ENCODE measurements at places on chromosomes 3 and 15.

- no peak for DNase-seq
Measured at GRCh38 chr3:179933914-179934313, 102.8 kb downstream of the PEX5L start.

DNA sequence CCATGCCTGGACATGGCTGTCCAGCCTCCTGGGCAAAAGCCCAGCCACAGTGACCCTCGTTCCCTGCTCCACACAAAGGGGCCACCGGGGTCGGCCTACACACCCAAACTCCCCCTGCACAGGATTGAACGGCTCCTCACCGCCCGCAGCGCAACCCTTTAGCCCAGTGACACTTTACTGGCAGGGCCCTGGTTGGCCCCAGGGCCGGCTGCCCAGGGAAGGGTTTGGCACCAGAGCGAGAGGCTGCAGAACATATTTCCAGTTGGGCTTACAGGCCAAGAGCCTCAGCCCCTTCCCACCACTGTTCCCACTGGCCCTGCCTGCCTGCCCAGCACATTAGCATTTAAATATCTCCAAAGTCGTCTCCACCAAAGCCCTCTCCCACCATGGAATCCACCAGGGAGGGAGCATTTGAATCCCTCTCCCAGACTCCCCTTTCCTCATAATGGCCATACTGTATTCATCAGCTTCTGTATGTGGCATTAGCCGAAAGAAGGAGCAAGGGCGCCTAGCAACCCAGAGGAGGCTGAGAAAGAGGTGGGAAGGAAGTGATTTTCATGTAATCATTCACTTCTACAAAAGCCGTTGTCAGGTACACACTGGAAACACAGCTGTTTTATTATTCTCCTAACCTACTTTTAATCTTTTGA is 85.4 kb downstream of the SLC6A11 start:
- no peak for DNase-seq

DNA sequence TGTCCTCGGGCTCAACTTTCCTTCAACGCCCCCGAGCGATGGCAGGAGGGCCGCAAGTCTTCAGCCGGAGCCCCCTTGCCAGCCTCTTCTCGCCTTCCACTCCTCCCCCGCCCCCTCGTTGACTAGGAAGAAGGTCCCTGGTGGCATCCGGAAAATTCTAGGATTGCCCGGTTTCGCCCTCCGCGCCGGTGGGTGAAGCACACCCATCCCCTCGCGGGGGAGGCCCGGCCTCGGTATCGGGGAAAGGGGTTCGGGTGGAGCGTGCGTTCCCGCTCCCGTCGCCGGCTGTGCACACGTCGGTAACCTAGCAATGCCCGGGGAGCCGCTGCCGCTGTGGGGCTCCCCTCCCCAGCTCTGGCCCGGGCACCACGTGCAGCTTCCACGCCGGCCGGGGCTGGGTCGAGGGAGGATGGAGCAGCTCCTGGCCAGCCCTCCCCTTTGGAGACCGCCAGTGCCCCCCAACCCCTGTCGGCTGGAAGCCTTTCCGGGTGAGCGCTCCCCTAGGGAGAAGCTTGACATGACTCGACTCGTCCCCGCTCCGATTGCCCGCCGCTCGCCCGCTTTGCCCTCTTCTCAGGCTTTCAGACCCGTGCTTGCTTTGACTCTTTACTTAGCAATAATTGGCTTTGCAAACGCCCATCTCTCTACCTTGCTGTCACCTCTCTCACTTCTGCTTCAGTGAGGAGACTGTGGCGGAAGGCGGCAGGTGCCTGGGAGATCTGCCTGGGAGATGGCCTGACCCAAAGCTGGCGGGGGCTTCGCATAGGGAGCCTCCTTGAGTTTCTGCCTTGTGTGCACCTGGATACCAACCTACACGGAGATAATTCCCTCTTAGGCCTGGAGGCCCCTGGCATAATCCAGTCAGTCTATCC is 1.3 kb downstream of the CACNA1D start:
- DNase-seq = no peak

- no peak for DNase-seq
Measured at GRCh38 chr3:125602752-125603649, 7.7 kb upstream of the OSBPL11 start.

DNA sequence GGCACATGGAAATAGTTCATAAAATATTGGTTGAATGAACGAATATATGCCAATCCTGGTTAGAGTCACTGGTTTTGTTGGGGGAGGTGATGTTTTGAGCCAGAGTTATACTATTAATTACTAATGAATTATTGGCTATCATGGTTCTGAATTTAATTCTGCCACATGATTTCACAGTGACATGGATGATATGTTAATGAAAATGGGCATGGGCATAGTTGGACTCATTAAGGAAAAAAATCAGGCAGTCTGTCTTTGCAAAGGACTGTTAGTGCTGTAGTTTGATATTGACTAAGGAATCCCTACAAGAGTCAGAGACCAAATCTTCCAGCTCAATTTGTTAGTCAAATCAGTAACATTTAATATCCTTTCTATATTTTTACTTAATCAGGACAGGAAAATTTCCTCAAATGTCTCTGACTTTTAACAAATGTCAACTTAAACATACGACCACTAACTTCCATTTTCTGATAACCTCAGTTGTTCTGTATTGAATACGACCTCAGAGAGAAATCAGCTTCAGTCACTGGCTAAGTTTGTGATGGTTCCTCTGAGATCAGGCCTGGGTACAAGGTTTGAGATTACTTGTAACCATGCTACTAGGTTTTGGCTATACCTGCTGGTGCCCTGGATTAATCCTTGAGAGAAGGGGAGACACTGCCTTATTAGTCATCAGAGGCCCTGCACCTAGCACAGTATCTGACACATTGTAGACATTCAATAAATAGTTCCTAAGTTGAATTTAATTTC is 13.3 kb downstream of the NFKBIZ start:
- no peak for DNase-seq

DNA sequence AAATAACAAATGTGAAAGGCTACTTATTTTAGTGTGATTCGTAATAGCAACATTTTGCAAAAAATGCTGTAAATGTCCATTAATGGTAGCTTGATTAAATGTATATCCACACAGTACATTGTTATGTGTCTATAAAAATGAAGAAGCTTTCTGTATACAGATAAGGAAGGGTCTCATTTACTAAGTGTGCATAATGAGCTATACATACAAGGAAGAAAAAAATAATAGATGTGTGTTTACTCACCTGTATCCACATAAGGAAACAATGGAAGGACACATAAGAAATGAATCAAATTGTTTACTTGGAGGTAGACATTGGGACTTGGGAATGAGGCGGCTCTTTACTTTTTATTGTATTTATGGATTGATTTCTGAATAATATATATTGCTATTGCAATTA is 34.9 kb downstream of the MED12L start:
- no peak for DNase-seq

- DNase-seq = no peak
Measured at GRCh38 chr3:114879059-114880031, 267.7 kb downstream of the ZBTB20 start.

DNA sequence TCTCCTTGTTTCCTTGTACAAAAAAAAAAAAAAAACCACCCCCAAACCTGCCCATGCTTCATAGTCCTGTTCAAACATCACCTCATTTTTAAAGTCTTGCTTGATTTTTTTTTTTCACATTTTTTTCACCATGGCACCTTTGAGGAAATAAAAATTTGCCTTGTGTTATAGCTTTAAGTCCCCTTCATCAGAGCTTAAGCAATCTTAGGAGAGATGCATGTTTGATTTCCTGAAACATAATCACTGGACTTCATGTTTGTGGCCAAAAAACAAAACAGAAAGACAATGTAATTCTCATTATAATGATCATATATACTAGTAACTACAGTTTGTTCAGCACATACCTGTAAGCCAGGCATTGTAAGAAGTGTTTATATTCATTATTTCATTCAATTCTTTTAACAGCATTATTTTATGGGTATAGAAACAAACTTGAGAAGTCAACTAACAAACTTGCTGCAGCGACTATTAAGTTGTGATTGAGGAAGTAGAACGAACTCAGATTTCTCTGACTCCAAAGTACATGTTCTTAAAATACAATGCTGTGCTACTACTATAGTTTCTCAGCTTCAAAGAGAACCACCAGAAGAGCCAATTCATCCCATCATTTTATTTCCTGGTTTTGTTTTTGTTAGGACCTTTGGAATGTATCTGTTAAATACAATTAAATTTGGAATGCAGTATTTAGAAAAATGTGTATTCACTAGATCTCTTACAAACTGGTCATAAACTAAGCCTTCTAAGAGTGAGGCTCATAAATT is 203.8 kb downstream of the TCF12 start:
- DNase-seq = no peak

- no peak for DNase-seq
Measured at GRCh38 chr3:184857099-184857498, 45.1 kb downstream of the VPS8 start.

GRCh38 chr3:129686941-129687340 is 80.5 kb upstream of the PLXND1 start:
- DNase-seq = no peak

GRCh38 chr3:66496746-66497145 is 4.1 kb downstream of the LRIG1 start:
- no peak for DNase-seq

GRCh38 chr3:150761831-150762661 is 923 bp downstream of the SIAH2 start:
- DNase-seq = peak; percentile 16

DNA sequence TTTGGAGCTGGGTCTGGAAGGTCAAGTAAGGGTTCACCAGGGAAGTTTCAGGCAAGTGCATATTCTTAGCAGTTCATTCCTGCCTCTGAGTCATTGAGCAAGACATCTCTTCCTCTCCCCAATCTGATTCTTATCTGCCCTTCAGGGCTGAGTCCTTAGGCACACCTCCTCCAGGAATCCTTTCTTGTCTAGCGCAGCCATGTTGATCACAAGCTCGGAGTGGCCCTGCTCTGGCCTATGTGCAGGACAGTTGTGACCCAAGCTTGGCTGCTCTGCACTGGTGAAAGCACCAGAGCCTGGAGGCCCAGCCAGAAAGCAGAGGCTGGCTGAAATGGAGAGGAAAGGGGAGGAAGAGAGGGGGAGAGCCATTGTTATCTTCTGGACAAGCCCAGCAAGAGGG is 30.9 kb upstream of the MRPS22 start:
- no peak for DNase-seq

- no peak for DNase-seq
Measured at GRCh38 chr3:149975919-149976318, 5.2 kb upstream of the PFN2 start.
